Sciatic nerve (tissue), 2 donors: ENCODE measurements at places on chromosomes 11 and 22.
A peak's percentile ranks its signal among the peaks of the same experiment; 100 is the strongest.

DNA sequence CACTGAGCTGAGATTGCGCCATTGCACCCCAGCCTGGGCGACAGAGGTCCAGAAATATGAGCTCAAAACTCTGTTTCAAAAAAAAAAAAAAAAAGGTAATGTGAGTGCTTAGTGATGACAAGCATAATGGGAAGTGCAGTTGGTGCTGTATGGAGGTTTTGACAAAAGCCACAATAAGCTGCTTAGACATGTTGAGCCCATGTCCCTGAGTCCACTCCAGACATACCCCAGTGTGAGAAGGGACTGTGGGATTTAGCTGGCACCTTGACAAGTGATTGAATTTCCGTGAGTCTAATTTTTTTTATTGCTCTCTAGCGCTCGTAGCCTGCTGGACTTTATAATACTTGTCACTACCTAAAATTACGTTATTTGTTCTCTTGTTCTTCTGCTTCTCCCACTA lies 15.1 kb upstream of the LGR4 start:
- DNase-seq: no peak

GRCh38 chr22:17349172-17349571 lies 20.1 kb upstream of the CECR2 start:
- no peak for DNase-seq

DNA sequence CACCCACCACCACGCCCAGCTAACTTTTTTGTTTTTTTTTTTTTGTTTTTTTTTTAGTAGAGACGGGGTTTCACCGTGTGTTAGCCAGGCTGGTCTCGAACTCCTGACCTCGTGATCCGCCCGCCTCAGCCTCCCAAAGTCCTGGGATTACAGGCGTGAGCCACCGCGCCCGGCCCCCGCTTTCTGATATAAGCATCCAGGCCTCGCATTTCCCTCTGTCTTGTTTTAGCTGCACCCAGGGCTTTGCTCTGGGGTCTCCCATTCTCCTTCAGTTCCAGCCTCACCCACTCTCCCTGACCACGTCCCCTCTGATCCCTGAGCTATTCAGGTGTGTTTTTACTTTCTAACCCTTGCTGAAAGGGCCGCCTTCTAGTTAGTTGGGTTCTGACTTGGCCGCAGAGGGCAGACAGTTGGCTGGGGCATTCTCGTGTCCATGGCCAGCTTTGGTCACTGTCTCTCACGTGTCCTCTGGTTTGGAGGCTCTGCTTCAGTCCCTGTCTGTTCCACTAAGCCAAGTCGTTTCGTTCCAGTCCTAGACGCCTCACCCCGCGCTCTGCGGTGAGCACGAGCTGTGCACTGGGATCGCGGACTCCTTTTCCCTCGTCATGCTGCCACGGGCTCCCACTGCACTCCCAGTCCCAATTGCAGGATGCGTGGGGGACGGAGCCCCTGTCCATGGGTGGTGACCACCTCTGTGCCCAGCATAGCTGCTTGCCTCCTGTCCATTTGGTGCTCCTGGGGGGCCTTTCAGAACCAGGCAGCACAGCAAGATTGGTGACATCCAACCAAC lies 6.0 kb upstream of the TNNT3 start:
- no peak for DNase-seq

DNA sequence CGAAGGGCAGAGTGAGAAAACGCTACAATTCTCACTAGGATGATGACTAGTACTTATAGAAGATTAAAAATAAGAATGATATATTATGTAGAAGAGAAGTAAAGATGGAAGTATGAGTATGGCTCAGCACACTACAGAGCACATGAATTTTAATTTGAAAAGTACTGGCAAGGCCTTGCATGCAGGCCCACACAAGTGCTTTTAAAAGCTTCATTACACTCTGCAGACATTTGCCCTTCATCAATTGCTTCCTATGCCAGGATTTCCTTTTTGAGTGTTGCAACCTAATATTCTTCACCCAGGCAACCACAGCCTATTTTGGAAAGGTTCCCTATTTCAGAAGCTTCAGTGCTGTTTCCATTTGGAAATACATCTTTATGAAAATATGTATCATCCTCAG lies 81.1 kb downstream of the LARGE2 start:
- DNase-seq: no peak

DNA sequence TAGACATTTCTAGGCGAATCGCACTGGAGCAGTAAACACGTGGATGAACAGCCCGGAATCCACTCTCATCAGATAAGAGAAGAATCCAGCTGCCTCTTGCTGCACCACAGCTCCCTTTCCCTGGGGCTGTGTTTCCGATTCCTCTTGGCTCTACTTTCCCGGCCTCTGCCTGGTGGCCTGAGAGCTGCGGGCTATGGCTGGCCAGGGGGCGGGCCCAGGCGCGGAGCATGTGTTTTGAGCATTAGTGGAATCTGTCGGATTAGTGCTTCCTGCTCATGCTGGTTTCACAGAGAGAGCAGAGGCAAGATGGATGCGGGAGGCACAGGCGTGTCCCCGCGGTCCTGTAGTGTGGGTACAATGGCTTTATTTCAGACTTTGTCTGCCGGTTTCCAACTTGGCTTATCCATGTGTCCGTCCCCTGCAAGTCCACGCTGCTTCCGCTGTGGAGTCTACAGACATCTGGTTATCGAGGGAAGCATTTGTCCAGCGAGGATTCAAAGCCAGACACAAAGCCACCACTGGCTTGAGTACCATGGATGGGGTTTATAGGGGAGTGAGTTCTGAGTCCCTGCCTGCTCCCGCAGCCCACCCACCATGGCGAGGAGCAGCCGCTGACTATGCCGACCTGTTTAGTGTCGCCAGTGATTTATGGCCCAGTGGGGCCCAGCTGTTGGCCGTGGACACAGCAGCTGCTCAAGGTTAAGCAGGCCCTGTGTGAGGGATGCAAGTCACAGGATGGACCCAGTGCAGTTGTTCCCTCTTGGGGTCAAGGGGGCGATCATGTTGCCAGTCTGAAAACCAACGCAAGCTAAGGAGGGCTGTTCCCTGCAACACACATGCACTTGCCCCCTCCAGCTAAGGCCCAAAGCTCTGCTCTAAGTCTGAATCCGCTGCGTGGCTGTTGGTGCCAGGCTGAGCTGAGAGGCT lies 43.3 kb upstream of the EP300 start:
- peak; percentile 80 for DNase-seq

GRCh38 chr11:69880826-69881445 lies 61.7 kb upstream of the FGF3 start:
- peak; percentile 26 for DNase-seq

- DNase-seq: no peak
Observed at GRCh38 chr11:128157423-128158298, 429.7 kb downstream of the ETS1 start.

GRCh38 chr11:10155793-10156490 lies 138.1 kb downstream of the SBF2 start:
- no peak for DNase-seq

GRCh38 chr11:113288286-113288863 lies 26.0 kb upstream of the TTC12 start:
- DNase-seq: no peak

GRCh38 chr22:28442264-28442710 lies 237.4 kb downstream of the TTC28 start:
- peak; percentile 82 for DNase-seq

DNA sequence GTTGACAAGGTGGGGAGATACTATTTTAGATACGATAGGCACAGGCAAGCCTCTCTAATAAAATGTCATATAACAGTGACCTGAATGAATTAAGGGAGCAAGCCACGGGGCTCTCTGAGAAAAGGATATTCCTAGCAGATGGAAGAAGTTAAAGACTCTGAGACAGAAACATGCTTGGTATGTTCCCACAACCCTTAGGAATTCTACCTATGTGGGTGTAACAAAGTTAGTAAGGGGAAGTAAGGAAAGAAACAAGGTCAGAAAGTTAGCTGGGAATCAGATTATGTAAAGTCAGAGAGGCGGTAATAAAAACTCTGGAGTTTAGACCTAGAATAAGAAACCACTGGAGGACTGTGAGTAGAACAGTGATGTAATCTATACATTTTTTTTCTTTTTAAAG lies 59.7 kb upstream of the GDPD4 start:
- DNase-seq: no peak

DNA sequence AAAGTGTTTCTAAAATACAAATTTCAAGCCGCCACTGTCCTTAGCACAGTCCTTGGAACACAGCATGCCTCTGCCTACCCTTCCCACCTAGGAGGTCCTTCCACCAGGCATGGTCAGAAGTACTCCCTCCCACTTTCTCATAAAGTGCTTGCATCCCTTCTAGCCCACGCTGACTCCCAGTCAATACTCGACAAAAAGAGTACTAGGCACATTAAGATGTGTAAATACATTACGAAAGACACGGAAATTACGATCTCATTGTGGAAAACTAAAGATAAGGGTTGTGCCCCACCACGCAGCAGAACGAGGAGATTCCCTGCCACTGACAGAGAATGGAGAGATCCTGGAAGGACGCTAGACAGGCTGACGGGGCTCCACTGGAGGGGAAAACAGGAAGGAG lies 13.5 kb downstream of the CHKA start:
- DNase-seq: no peak

DNA sequence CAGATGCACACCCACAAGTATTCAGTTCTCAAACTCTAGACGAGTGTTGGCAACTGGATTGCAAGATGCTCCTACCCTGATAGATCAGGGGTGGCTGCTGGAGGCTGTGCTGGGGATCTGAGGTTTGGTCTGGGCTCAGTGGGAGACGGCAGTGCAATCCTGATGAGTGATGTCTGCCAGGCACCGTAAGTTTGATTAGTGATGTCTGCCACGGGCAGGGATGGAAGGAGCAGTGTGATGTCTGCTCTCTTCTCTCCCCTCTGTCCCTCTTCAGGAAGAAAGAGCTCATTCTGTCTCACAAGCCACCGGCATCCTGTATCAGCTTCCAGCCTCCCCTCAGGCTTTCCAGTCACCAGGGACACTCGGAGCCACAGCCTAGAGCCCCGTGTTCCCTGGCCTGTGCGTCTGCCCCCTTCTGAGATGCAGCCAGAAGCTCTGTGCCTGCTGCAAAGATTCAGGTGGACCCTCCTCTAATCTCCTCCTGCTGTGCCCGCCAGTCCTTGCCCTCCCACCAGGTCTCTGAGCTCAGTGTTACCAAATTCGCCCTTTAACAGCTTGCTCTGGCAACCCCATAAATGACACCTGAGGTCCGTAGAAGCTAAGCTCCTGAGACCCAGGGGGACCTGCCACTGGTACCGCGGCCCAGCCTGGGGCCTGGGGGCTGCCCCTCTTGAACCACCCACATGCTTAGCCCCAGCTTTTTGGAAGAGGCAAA lies 19.9 kb downstream of the TP53I11 start:
- DNase-seq: no peak

- DNase-seq: peak; percentile 51
Observed at GRCh38 chr11:2942872-2943710, 13.9 kb upstream of the PHLDA2 start.

- no peak for DNase-seq
Observed at GRCh38 chr11:123698546-123699127, 42.8 kb downstream of the ZNF202 start.

GRCh38 chr11:78548911-78549590 lies 25.6 kb downstream of the NARS2 start:
- no peak for DNase-seq

GRCh38 chr11:117754030-117754429 lies 43.0 kb downstream of the DSCAML1 start:
- no peak for DNase-seq

- no peak for DNase-seq
Observed at GRCh38 chr11:122205036-122205435, 89.0 kb upstream of the BLID start.

DNA sequence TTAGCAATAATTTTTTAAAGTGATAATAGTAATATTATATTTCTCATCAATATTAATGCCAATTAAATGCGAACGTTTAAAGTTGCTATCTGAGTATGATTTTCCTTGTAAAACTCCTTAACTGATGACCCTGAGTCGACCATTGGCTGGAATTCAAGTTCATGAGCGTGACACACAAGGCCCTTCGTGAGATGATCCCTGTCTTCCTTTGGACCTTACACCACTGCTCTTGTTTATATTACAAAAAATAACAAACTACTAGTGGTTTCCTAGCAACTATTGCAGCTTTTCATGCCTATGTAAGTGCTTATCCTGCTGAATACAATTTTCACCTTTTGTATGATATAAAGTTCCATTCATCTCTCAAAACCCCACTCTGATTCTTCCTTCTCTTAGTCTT lies 752.9 kb downstream of the CNTN5 start:
- DNase-seq: no peak

DNA sequence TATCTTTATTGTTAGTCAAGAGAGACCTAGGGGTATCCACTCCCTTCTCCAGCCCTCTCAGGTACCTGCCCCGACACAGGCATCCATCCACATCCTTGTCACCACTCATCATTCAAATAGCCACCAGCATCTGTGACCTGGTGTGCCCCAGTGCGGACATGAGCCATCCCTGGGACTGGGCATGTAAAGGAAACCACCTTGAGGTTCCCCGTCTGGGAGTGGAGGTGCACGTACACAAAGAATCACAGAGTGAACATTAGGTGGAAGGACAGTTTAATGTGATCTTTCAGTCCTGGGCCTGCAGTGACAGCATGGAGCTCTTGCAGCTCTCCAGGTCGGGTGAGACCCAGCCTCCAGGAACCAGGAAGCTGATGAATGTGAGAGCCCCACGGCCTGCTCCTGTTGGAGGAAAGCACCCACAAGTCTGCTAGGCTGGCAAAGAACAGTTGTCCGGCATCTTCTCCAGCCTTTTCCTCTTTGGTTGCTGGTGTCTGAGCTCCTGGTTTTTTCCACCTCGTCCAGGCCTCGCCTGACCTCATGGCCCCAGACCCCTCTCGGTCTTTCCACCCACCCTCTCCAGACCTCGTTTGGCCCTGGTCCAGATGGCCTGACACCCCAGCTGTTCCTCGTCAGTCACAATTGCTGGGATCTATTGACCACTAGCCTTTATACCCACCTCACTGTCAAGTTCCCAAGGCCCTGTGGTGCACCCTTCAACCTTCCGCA lies 16.5 kb downstream of the PSMD13 start:
- no peak for DNase-seq

- no peak for DNase-seq
Observed at GRCh38 chr11:119912229-119912628, 183.2 kb upstream of the NECTIN1 start.

DNA sequence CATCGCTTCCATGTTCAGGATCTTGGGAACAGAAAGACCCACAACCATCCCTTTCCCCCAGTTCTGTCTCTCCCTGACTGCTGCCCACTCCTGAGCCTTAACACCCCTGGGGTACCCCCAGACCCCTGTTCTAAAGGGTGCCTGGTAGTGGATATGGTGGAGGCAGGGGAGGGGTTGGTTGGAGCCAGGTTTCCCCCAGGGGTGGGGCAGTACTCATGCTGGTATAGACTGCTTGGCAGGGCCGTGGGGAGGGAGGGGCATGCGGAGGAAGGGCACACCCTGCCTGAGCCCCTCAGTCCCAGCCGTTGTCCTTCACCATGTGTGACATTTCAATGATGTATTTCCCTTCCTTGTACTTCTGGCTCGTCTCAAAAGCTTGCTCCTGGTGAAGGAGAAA lies 4.0 kb downstream of the YPEL4 start:
- DNase-seq: peak; percentile 66

DNA sequence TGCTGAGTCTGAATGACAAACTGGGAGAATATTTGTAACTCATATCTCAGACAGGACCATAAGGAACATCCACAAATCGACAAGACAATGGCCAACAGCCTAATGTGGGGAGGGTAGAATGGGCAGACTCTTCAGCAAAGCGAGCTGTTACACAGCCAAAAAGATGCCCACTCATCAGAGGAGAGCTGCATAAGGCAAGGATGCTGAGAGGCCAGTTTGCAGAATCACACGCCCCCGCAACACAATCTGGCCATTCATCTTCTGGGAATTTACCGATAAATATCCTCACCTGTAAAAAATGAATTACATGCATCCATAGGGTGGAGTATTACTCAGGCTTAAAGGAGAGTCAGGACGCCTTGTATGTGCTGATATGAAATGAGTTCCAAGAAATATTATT lies 57.5 kb upstream of the SLC22A12 start:
- peak; percentile 10 for DNase-seq

- no peak for DNase-seq
Observed at GRCh38 chr11:75945446-75945845, 130.4 kb downstream of the UVRAG start.
